CD4-positive, alpha-beta T cell treated with Interleukin-6 at 100 ng/mL for 8 hours (primary cell): ENCODE measurements at places on chromosomes 7 and 10.

DNA sequence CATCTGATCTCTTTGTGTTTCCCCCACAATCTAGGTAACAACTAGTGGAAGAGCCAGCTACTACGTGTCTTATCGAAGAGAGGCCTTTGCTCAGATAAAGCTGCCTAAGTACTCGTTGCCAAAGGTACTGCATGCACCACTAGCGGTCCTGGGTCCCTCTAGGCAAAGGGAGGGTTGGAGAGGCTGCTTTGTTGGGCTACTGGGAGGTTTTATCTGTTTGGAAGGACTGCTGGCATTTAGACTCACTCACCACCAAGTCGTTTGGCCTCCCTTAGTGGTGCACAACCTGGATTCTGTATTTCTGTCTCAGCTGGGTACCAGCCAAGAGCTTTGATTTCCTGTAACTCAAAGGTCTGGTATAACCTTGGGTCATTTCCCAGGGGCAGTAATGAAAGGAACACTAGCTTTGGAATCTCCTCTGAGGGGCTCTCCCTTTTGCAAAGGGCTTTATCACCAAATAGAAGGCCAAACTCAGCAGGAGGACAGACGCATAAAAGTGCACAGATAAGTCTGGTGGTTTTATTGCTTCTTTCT, 498.3 kb downstream of the SORCS3 start:
- no peak for DNase-seq

DNA sequence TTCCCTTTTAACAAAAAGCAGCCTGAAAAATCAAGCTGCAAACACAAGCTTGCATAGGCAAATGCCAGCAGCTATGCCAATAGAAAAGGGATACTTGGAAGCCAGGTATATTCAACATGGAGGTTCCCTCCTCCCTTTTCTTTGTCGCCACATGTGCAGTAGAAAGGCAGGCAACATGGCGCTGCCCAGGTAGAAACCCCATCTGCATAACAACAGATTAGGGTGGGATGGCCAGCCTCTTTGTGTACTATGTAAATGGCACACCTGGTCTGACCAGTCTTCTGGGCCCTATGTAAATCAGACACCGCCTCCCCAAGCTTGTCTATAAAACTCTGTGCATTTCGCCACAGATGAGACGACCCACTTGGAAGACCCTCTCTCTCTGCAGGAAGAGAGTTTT, 58.1 kb downstream of the CCDC3 start:
- DNase-seq = no peak

DNA sequence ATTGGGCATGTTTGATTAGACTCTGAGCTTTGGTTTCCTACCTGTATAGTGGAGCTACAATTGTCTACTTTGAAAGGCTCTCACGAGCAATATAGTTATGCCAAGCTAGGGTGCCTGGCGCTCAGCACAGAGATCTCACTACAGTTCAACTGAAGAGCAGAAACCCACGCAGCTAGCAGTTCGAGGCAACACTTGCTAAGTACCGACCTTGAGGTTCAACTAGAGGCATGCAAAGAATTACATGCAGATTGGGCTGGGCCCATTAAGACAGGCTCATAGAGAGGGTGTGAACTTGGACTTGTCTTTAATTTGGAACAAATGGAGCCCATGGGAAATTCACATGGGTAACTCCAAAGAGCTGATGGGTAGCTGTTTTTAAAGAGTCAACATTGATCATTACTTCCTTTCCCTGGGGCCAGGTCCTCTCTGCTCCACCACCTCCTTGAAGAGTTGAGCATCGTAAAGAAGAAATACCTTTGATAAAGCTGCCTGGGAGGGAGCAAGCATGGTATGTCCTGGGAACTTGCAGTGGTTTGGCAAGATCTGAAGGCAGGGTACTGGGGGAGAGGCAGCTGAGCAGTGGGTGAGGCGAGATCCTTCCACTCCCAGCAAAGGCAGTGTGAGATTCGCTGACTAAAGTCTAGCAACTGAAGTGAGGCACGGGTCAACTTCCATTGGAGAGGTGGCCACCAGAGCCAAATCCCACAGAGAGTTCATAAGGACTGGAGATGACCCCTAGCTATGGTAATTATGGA, 25.5 kb upstream of the AFAP1L2 start:
- no peak for DNase-seq

DNA sequence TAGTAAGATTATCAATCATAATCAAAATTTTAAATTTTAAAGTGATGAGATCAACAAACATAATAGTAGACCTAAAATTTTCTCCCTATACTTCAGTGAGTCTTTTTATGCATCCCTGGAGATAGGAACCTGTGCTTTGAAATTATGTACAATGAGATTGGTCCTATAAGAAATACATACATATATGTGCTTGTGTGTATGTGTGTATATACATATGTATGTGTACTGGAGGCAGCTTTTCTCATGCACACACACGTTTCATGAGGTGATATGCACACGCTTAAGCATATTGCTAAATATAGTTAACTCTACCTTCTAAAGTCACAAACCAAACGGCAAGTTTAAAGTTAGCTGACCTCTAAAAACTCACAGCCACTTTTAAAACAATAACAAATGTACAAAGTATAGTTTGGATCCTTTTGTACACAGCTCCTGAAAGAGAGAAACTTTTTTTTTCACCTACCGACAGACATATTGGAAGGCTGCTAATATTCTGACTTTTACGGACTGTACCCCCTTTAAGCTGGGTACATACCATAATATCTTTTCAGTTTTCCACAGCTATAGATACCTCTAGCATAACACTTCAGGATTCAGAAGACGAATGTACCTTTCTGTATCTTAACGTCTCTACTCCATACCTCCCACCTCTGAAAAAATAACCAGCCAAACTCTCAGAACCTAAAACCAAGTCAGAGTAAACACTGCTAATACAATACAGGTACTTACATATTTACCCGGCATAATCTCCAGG, 3.3 kb downstream of the ITGB1 start:
- DNase-seq = no peak

- DNase-seq = no peak
Measured at GRCh38 chr7:131131746-131132431, 195.8 kb upstream of the MKLN1 start.

GRCh38 chr7:94303695-94304094, 91.0 kb upstream of the COL1A2 start:
- no peak for DNase-seq

- no peak for DNase-seq
Measured at GRCh38 chr7:86961686-86962085, 97.8 kb downstream of the ELAPOR2 start.

DNA sequence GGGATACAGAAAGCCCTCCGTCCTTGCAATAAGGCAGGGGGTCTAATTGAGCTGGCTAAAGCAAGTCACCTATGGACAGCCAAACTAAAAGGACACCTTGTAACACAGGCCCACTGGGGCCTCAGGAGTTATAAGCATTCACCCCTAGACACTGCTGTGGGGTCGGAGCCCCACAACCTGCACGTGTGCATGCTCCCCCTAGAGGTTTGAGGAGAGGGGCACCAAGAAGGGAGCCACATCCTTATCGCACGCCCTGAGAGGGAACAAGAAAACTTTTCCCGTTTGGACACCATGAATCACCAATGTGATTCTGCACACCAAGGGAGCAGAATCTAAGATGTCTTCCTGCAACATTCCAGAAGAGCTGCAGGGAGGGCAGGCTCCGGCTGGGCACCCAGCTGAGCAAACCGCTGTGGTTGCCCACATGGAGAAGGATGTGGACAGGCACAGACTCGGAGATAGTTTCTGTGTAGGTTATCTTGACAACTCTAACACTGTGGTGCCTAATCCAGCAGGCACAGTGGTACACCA, 17.7 kb upstream of the TARP start:
- DNase-seq = no peak

- no peak for DNase-seq
Measured at GRCh38 chr7:28029051-28029450, 151.5 kb downstream of the JAZF1 start.

- DNase-seq = no peak
Measured at GRCh38 chr10:122955892-122956291, 1.9 kb upstream of the C10orf88 start.

GRCh38 chr7:70700941-70701425, 431.0 kb upstream of the GALNT17 start:
- no peak for DNase-seq

GRCh38 chr7:73442222-73442902, 8.8 kb downstream of the FZD9 start:
- no peak for DNase-seq

DNA sequence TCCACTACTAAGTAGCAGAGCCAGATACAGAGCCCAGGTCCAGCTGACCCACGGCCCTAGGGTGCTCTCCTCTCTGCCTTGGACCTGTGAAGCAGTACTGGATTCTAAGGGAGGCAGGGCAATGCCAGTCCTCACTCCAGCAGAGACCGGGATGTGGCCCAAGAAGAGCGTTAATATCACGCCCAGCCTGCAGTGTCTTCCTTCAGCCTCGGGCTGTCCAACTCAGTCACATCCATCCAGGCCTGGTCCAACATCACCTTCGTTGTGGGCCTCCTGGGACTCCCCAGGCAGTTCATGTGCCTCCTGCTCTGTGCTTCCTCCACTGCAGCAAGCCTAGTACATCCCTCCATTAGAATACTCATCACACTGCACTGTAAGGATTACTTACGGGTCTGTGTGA, 114.5 kb downstream of the GRID1 start:
- no peak for DNase-seq

DNA sequence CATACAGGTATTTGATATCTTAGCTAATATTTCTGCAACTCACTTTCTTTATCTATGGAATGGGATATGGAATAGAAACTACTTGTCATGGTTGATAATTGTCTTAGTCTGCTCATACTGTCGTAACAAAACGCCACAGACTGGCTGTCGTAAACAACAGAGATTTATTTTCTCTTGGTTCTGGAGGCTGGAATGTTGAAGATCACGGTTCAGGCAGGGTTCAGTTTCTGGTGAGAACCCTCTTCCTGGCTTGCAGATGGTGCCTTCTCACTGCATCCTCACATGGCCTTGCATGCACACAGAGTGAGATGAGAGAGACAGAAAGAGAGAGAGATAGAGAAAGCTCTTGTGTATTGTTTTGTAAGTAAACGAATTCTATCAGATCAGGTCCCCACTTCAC, 332.7 kb upstream of the MAGI2 start:
- no peak for DNase-seq

- DNase-seq = no peak
Measured at GRCh38 chr7:79093421-79093820, 360.0 kb downstream of the MAGI2 start.

DNA sequence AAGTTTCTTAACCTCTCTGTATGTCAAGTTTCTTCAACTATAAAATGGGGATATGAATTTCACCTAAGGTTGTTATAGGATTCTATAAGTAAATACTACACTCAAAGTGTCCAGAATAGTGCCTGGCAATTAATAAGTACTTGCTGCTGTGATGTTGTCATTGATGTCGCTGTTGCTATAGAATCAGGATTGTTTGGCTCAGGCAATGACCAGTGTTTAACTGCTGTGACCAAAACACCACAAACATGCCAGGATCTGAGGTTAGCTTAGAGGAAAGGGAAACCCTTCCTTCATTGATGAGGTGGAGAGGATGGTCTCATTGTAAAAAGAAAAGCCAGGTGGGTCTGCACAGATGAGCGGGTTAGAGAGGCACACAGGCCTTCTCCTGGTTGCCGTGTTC, 223.1 kb upstream of the INHBA start:
- no peak for DNase-seq

DNA sequence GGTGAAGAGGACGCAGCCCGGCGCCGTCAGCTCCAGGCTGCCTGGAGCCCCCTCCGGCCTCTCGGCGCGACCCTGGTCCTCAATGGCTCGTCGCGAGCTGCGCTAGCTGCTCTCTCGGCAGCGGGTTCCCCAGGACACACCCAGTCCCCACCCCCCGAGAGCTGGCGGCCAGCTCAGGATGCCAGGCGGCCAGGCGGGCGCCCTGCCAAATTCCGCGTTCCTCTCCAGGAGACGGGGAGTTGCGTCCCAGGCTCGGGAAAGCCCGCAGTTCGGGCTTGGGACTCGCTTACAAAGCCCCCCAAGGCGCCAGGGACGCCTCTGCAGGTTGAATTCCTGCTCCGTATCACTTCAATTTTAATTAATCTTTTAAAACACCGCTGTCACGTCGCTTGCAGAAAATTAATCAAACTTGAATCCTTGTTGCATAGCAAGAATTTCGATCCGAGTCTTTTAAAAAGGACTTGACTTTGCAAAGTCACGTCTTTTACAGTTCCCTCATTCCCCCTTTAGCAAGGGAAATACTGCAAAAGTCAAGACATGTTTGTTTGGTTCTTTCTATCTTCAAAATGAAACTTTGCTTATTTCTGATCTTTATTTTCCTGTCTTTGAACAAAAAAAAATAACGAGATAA, 28.2 kb downstream of the SKIDA1 start:
- no peak for DNase-seq

- no peak for DNase-seq
Measured at GRCh38 chr7:70321016-70321590, 722.8 kb downstream of the AUTS2 start.

- DNase-seq = no peak
Measured at GRCh38 chr10:11331726-11332125, 279.7 kb downstream of the USP6NL start.

GRCh38 chr10:43058716-43059335, 18.0 kb upstream of the RET start:
- DNase-seq = no peak

- no peak for DNase-seq
Measured at GRCh38 chr10:89465196-89465595, 50.8 kb downstream of the IFIT5 start.

DNA sequence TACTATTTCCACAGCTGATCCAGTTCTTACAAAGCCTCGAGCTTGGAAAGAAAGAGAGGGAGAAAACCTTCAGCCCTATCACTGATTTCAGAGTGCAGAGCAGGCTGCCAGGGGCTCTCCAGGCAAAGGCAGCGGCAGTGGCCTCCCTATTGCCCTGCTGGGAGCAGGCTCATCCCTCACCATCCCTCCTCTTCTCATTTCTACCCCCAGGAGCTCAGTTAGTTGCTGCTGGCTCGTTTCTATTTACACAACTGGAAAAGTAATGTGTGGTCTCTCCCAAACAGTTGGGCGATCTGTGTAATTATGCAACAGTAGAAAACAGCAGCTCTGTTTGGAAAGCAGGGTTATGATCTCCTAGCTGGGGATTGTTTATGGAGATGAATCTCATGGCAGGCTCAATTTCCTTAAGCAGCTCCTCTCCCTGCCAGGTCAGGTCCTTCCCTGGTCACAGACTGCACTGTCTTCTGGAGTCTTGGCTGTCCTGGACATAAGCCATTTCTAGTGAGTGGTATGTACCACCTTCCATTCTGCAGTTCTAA, 28.7 kb upstream of the TNS3 start:
- no peak for DNase-seq

DNA sequence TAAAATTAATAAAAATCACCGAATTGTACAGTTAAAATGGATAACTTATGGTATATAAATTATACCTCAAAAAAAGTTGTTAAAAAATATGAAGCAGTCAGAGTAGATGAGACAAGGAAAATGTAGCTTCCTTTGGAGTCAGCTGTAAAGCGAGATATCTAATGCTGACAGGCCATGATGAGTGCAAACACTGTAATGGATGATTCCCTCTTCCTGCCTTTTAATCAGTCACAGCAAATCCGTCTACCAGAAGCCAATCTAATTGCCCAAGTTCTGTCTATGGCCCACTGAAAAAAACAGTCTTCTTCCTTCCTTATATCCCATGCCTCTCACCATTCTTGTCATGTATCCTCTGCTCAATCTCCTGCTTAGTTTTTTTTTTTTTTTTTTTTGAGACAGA, 59.9 kb upstream of the DNAJB12 start:
- DNase-seq = no peak
